NCI-H1930 (cell line): ENCODE measurements at places on chromosomes 7 and 10.

GRCh38 chr7:27151931-27152815, at the start of gene HOXA3:
Gene HOXA3 (minus strand): TSS chr7:27152583. CDS start chr7:27110640, 41,943 bp downstream.
- no peak for DNase-seq

- no peak for DNase-seq
Measured at GRCh38 chr7:2687338-2687869, 598 bp upstream of the AMZ1 start.

DNA sequence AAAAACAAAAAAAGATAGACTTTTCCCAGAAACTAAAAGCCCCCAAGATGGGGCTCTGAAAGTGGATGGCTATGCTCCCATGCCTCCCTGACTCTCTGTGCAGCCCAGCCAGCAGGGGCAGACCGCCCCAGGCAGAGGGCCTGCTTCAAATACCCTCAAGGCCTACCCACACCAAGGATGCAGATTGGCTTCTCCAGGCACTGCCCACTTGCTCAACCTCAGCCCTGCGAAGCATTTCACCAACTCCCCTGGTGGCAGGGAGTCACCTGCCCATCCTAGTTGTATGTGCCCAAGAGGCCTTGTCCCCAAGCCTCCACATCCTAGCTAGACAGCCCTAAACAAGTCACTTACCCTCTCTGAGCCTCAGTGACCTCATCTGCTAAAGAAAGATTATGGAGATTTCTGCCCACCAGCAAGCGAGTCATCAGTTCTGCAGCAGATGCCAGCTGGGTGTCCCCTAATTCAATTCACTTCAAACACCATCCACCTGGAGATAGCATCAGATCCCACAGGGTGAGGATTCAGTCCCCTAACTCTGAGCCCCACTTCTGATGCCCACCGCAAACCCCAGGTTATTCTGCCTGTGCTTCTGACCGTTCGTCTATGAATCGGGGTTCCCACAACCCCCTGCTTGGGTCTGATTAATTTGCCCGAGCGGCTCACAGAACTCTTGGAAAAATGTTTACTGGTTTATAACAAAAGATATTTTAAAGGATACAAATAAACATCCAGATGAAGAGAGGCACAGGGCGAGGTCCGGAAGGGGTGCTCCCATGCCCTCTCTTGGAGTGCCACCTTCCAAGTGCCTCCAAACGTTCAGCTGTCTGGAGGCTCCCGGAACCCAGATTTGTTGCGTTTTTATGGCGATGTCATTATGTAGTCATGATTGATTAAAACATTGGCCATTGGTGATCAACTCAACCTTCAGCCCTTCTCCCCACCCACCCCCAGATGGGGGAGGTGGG, 18.6 kb upstream of the ZMIZ1 start:
- no peak for DNase-seq

GRCh38 chr7:141659501-141659900, 42.5 kb downstream of the DENND11 start:
- DNase-seq = no peak

GRCh38 chr10:80700252-80700651, 162.6 kb downstream of the SH2D4B start:
- no peak for DNase-seq

DNA sequence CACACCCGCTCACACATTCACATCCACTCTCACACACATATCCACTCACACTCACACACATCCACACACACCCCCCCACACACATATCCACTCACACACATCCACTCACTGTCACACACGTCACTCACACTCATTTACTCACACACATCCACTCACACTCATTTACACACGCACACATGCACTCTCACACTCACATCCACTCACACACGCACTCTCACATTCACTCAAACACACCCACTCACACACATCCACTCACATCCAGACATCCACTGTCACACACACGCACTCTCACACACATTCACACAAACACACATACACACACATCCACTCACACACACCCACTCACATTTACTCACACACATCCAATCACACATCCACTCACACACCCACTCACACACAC, 18.3 kb downstream of the PWWP2B start:
- no peak for DNase-seq

DNA sequence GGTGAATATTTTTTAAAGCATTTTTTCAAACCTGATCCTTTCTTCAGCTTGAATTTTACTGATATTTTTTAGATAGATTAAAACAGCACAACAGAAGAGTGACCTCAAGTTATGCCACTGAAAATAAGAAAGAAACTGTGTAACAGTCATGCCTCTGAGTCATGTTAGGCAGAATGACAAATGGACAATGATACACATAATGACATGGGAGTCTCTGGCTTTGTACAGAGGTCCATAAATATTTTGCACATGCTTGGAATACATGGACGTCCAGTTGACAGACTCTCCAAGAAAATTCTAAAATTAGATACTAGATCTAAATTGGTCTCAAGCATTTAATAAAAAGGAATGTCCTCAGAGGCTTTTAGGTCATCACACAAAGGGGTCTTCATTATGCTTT, 21.9 kb upstream of the SEMA3A start:
- DNase-seq = no peak

GRCh38 chr10:3208481-3209406, 36.2 kb upstream of the PITRM1 start:
- no peak for DNase-seq

GRCh38 chr10:47277352-47278151, 22.4 kb upstream of the GDF10 start:
- no peak for DNase-seq

DNA sequence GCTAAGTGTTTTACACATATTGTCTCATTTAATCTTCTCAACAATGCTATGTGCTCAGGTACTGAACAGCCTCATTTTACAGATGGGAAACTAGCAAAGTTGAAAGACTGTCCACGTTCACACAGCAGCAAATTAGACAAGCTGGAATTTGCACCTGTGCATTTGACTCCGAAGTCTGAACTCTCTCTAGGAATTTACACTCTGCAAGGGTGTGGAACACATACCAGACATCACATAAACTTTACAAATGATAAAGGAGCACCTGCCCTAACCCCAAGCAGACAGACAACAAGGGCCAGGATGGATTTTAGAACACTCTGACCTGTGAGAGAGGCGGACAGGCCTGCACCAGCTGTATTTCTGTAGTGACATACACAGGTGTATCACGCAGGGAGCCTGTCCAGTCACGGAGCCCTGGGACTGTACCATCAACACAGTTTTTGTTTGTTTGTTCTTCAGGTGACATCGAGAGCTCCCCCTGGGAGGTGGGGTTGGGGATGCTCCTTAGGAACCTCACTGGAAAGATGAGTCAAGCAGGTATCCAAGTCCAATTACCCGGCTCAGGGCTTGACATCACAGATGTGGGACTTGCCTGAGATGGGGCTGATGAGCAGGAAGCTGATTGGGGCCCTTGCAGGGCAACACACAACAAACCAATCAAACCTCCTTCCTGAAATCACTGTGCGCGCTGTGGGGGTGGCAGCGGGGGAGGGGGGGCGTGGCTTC, 31.0 kb downstream of the MKI67 start:
- DNase-seq = no peak

DNA sequence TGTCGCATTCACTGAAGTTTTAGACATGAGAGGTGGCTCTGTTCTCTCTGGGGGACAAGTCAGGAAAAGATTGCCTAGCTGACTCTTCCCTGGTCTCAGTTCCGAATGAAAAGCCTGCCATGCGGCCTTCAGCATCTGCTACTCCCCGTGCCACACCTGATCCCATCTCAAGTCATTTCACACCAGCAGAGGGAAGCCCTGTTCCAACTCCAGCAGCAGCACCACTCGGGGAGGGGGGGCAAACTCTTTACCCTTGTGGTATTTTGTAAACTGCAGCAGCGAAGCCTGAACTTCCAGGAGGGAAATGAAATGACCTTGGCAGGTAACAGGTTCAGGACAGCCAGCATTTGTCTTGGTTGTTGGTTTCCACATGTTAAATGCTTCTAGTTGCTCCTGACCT, 13.8 kb downstream of the LRRC4 start:
- DNase-seq = no peak

GRCh38 chr7:157263156-157263555, 73.6 kb upstream of the DNAJB6 start:
- DNase-seq = no peak
